ENCODE measurements at places on chromosomes 4 and X. TPM values are rescaled to one million over a fixed set of nuclear protein-coding genes. Genes with fewer than 3 reads are reported as not detected.

The UGT2B11 gene
- not detected for total RNA-seq

The GPR143 gene
- total RNA-seq: not detected

The FGFBP2 gene
- total RNA-seq: 12.0 TPM

The SPATA18 gene
- 0.34 TPM for total RNA-seq

The DNAAF6 gene
- total RNA-seq: not detected

The TMEM31 gene
- total RNA-seq: not detected

The PAGE2 gene
- not detected for total RNA-seq

The SHOX gene
- not detected for total RNA-seq

The ODAPH gene
- total RNA-seq: not detected
